AG04449 (cell line): ENCODE measurements at places on chromosomes 3 and 15.

DNA sequence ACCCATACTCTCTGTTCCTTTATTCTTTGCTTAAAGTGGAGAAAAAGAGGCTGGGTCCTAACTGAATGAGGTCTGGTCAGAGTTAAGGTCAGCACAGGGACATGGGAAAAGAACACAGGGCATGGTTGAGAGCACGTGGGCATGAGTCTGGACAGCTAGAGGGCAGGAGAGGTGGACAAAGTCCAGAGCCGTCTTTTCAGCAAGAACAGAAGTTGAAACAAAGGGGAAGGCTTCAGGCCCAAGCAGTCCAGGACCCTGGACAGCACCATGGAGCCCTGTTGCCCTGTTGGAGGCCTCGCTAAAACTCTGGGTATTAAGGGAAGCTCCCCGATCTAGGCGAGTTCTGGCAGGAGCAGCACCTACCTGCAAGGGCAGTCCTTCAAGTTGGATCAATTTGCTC lies 50.7 kb downstream of the XYLB start:
- DNase-seq: no peak

- no peak for DNase-seq
Observed at GRCh38 chr3:111541911-111542483, at the start of gene CD96. Gene CD96, plus strand, starts transcription at chr3:111542197. Its CDS starts 52 bp downstream, at chr3:111542249.

GRCh38 chr15:67202991-67203390 lies 51.5 kb downstream of the AAGAB start:
- DNase-seq: no peak

GRCh38 chr15:65888981-65889380 lies 19.7 kb downstream of the RAB11A start:
- no peak for DNase-seq

DNA sequence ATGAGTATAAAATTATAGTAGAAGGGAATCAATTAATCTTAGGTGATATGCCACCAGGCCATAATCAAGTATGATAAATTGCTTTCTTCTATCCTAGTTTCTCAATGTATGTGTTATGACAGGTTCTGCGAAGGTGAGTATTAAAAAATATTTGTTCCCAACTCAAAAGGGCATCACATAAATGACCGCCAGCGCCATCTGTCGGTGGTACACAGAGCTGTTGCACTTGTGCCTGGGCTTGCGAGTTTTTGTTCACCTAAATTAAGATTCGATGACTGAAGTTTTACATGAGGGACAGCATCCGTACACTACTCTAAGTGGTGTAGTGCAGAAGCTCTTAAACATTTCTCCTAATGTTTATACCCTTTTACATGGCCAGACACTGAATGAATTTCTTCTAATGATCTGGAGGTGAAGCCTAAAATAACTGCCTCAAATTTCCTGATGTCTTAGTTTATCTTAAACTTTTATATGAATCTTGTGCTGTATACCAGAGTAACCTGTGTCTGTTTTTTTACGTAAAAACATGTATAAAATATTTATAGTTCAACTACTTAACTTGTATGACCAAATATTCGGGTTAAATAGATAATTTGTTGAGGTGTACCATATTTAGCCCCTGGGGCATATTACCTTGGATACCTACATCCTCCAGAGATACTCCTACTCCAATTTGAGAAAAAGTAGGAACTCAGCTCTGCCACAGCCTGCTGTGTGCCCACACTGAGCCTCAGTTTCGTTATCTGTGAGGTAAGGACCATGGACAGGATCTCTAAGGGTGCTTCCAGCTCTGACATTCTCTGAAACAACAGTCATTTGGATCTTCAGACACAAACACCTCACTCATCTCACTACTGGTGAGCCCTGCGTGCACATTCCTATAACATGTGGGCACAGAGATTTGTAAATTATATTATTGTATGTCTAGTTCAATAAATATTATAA lies 365.6 kb downstream of the MAGI1 start:
- DNase-seq: no peak

DNA sequence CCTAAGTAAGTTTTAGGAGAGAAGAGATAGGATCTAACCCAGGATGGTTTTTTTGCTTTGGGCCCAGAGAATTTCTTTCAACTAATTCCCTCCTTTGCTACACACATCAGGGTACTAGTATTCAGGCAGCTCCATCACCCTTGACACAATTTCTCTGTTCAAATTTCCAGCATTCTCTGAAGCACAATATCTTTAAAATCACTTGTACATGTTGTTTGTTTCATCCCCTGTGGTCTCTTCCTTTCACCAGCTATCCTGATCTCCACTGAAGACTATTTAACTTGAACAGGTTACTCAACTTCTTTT lies 32.4 kb upstream of the FNDC3B start:
- no peak for DNase-seq

GRCh38 chr15:45091576-45091975 lies 22.4 kb downstream of the DUOX2 start:
- no peak for DNase-seq

GRCh38 chr15:76961268-76962011 lies 29.9 kb downstream of the RCN2 start:
- no peak for DNase-seq

- no peak for DNase-seq
Observed at GRCh38 chr3:12255393-12255792, 33.5 kb upstream of the PPARG start.

- DNase-seq: no peak
Observed at GRCh38 chr3:107487490-107487889, 35.3 kb upstream of the BBX start.

DNA sequence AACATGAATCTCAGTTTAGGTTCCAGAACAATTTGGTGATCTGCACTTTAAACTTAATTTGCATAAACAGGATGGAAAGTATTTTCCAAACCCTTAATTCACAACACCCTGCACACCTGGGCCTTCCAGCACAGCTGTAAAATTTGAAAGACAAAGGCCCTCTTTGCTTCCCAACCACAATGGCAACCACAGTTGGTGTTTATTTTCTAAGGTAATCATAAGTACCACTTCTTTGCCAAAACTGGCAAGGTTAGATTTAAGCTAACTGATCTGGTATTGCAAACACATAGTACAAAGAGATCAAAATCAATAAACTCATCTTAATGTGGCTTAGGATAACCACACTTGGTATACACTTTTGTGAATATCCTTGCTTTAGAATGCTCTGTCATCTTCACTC lies 4.1 kb downstream of the LRIG1 start:
- no peak for DNase-seq

DNA sequence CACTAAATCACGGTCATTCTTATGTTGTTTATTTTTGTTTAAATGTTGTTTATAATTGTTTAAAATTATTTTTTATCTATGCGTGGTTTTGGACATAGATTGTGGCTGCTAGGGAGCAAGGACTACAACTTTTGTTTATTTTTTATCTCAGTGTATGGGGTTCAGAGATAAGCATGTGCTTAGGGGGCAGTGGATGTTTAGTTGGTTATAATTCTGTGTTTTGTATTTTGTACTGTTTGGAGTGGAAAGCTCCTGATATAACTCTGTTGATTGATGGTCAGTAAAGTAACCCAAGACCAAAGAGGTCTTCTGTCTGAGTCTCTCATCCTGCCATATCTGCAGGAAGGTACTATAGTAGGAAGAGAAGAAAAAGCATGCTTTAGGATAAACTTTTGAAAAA lies 36.5 kb upstream of the NPHP3 start:
- no peak for DNase-seq

DNA sequence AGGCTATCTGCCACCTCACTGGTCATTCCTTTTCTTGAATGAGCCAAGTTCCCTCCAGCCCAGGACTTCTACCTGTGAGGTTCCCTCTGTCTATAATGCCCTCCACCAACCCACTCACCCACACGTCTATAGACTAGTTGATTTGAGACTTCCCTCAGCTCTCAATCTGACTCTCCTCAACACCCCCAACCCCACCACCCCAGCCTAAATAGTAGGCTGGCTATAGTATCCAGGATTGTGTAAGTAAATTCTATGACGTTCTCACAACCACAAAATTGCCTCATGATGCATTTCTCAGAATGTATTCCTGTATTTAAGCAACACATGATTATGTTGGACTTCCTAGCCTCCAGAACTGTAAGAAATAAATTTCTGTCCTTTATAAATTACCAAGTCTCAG lies 2.2 kb downstream of the PLSCR1 start:
- DNase-seq: no peak

GRCh38 chr15:62183130-62183529 lies 18.0 kb upstream of the C2CD4B start:
- DNase-seq: no peak

GRCh38 chr15:57551715-57552677 lies 39.7 kb upstream of the MYZAP start:
- peak; percentile 26 for DNase-seq

- DNase-seq: no peak
Observed at GRCh38 chr3:100760377-100760776, 51.1 kb downstream of the TFG start.

GRCh38 chr3:17552351-17552750 lies 190.1 kb downstream of the TBC1D5 start:
- no peak for DNase-seq

DNA sequence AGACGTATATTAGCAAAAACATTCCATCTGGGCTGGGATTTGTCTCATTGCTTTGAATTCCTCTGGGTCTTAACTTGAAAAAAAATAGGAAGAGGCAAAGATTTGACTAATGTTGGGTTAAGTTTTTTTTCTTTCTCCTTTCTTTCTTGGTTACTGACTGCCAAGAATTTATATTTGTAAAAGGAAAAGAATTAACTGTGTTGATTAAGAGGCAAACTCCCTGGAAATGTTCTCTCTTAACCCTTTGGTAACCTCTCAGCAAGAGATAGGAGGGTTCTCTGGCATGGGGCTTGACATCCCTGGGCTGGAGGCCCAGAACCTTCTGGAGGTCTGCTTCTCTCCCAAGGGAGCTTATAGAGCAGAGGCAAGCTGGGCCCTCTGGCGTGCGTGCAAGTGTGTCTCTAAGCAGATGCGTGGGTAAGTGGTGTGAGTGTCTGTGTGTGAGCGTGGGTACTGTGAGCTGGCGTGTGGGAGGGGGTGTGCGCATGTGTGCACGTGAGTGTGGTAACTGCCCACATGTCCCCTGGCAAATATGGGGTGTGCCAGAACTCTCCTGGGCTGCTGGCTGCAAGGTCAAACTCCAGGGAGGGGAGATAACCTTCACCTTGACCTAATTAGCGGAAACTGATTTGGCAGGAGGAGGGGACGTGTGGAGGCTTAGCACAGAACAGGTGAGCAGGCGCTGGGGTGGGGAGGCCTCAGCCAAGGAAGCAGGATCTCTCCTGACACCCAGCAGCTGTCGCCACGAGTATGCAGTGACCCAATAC lies 49.4 kb upstream of the MAGEF1 start:
- DNase-seq: peak; percentile 85

GRCh38 chr3:45258317-45258716 lies 32.2 kb upstream of the TMEM158 start:
- no peak for DNase-seq

GRCh38 chr15:39323157-39323556 lies 257.7 kb upstream of the THBS1 start:
- DNase-seq: no peak

GRCh38 chr3:13712682-13713180 lies 163.8 kb downstream of the FBLN2 start:
- DNase-seq: no peak

DNA sequence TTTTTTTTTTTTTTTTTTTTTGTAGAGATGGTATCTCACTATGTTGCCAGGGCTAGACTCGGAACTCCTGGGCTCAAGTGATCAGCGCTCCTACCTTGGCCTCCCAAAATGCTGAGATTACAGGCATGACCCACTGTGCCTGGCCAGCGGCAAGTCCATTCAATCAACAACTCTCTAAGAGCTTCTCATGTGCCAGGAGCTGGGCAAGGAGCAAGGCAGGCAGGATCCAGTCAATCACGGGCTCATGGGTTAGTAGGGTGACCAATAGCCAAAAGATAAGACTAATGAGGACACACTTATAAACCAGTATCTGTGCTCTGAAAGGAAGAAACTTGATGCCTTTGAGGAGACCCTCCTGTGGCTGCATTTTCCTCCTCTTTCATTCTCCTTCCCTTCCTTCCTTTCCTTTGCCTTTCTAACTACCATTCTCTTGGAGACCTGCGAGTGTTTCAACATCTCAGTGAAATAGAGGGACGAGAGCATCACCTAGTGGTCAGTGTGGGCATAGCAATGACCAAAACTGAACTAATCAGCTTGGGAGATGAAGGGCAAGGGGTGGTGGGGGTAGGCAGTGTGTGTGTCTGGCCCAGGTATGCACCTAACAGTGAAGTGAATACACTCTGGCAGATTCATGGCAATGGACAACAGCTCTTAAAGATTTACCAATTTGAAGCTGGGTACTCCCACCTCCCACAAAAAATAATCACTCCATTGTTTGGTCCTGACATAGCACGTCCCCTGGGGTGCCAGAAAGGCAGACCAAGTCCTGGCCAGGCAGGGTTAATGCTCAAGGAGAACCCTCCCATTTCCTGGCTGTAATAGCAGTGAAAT lies 6.3 kb downstream of the RPP25 start:
- no peak for DNase-seq

DNA sequence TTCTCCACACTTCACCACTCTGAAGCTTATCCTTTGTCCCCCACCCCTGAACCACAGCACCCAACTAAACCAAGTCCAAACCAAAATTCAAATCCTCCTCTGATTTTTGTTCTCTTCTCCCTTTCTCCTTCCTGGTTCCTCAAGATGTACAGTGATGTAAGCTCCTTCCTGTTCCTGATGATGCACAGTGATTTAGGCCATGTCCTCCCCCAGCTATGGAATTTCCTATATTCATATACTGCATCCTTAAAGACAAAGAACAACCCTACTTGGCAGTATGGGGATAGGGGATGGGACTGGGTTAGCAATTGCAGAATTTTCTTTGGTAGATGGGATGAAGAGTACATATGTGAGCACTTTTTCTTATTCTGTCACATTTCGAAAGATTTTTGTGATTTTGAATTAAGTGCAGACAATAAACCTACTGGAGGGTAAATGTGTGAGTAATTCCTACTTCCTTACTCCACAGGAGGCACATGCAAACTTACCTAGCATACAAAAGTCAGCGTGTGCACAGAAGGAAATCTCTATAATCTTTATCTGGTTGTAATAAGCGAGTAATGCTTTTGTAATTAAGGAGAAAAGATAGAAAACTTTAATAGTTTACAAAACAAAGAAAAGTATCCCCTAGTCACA lies 125.0 kb downstream of the ANO10 start:
- no peak for DNase-seq

DNA sequence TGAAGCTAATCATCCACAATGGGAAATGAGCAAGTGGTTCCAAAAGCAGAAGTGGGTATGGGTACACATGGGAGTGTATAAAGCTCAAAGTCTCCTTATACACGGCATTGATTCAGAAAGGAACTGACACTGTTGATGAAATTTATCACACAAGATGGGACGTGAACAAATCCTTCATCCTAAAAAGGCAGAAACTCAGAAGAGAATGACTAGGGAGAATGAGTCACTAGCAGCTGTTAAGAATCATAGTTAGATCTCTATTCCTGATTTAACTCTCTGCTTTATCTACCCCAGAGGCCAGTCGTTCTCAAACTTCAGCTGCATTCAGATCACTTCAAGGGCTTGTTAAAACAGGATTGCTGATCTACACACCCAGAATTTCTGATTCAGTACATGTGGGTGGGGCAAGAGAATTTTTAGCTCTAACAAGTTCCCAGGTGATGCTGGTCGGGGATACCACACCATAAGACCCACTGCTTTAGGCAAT lies 97.7 kb upstream of the PHLDB2 start:
- peak; percentile 67 for DNase-seq
